ENCODE measurements at places on chromosomes 4 and X.

GRCh38 chr4:151745481-151746231, 15.2 kb downstream of the GATB start:
- DNase-seq = no peak

GRCh38 chr4:148813289-148813688, 371.1 kb upstream of the NR3C2 start:
- DNase-seq = no peak

DNA sequence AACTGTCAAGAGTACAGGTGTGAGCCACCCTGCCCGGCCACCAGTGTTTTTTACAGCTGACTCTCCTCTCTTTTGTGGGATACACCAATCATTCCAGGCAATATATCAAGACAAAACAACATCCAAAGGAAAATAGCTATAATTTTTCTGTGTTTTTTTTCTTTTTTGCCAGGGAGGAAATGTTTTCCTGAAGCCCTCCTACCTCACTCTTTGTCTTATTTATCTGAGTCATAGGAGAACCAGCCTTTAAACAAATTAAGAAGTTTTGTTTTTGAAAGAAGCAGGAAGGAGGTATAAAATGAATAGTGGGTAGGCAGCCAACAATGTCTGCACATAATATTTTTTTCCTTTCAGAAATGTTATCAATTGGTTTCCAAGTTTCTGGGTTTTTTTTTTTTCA, 493.9 kb downstream of the CCSER1 start:
- DNase-seq = no peak

DNA sequence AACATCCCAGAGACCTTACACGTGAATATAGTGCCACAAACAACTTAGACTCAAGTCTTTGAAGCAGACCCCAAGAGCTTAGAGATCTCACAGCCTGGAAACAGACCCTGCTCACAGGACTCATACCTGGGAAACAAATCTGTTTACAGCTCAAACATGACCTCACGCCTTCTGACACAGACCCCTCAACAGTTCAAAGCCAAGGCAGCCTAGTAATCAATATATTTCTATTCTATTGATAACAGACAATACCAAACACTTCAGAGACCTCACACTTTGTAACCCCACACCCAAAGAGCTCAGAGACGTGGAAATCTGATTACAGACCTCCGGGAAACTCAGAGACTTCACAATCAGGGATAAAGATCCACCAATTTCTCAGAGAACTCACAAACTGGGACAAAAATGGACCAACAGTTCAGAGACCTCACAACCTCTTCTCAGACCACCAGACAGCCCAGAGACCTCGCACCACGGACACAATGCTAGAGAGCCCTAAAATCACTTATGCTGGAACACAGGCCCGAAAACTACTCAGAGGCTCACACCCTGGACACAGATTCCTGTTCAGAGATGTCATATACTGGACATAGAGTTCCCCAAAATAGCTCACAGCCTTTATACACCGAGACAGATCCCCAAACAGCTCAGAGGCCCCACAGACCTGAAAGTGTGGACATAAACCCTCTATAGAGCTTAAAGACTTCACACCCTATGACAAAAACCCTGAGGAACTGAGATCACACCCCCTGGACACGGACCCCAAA, 14.8 kb downstream of the SUV39H1 start:
- no peak for DNase-seq

DNA sequence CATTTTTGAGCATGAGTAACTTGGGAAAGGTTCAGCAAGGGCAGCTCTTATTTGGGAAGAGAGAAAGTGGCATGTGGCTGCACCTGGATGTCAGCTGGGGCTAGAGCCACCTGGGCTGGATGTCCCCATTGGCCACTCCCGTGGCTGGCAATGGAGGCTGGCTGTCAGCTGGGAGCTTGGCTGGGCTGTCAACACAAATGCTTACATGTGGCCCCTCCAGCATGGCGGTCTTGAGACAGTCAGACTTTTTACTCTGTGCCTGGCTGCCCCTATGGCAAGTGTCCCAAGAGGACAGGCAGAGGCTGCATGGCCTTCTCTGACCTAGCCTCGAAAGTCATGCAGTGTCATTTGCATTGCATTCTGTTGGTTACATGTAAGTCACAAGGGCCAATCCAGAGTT, 99.6 kb downstream of the FAM53A start:
- no peak for DNase-seq

- DNase-seq = no peak
Observed at GRCh38 chrX:100072336-100072735, 337.7 kb downstream of the PCDH19 start.

- no peak for DNase-seq
Observed at GRCh38 chrX:97909245-97909644, 1025.5 kb downstream of the RPA4 start.

- DNase-seq = no peak
Observed at GRCh38 chrX:136768469-136769084, 12.2 kb downstream of the ARHGEF6 start.

DNA sequence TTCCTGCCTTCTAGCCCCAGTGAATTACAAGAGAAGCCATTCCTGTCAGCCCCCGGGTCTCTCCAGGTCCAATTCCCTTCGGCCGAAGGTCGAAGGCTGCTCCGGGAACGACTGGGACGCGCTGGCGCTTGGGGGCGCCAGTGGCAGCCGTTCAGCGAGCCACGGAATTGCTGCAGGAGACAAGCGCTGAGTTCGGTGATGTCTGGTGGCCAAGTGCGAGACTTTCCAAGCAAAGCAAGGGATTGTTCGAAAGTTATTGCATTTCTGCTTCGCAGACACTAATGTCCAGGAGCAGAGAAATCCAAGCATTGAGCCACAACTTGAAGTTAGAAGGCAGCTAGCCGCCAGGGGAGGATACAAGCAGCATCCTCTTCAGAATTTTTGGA, 1.1 kb upstream of the DKK2 start:
- no peak for DNase-seq

DNA sequence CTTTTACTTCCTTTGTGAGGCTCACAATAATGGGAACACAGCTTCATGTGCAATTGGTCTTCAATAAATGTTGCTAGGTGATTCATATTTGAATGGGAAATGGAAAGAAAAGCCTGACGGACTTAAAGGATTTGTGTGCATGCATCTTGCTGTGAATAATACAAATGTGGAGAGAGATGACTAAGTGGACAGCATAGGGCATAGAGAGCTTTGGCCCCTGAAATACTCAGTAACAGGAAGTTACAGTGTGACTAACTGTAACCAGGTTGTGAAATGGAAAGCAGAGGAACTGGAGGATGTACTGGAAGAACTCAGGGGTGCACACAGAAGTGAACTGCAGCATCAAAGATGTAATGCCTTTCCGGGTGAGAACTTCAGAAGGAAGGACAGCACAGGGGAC, 206.7 kb downstream of the MGST2 start:
- no peak for DNase-seq

DNA sequence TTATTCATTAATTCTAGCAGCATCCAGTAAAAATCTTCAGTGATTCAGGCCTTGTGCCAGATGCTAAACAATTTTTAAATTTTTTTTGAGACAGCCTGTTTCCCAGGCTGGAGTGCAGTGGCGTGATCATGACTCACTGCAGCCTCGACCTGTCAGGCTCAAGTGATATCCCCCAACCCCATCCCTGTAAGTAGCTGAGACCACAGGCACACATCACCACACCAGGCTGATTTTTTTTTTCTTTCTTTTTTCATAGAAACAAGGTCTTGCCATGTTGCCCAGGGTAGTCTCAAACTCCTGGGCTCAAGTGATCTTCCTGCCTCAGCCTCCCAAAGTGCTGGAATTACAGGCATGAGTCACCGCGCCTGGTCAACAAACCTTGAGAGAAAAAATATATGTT, 705.5 kb downstream of the ARAP2 start:
- DNase-seq = no peak

DNA sequence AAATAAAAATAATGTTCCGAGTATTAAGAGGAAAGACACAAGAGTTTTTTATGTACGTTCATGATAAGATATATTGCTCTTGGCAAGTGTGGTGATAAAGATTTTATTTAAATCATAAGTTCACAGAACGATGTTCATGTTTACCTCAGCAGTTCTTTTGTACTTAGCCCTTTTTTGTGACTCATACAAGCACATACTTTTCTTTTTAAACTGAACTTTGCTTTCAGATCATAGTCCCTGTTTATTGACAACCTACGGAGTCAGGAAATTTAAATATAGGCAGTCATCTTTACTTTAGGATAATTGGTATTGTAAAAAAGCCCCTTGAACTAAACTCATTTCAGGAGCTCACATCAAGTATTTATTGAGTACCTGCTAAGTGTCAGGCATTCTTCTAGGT, 1.3 kb upstream of the CTSO start:
- DNase-seq = no peak

DNA sequence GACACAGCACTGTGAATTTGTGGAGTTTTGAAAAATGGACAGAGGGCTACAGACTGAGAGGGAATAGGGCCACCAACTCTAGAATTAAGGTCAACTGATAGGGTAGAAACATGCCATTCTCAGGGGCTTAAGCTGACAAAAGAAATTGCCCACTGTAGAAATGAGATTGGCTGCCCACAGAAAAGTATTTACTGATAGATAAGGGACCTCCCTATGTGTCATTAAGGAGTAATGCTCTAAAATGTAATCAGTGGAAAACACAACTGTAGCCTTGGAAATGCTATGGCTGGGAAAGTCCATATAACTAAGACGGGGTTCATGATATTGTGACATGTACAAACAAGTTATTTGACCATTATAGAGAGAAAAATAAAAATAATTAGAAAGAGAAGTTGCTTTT, 4.6 kb downstream of the RTL9 start:
- no peak for DNase-seq

- no peak for DNase-seq
Observed at GRCh38 chr4:174996079-174996478, 77.9 kb downstream of the ADAM29 start.

- DNase-seq = no peak
Observed at GRCh38 chr4:118834960-118835569, 861 bp downstream of the SEC24D start.

DNA sequence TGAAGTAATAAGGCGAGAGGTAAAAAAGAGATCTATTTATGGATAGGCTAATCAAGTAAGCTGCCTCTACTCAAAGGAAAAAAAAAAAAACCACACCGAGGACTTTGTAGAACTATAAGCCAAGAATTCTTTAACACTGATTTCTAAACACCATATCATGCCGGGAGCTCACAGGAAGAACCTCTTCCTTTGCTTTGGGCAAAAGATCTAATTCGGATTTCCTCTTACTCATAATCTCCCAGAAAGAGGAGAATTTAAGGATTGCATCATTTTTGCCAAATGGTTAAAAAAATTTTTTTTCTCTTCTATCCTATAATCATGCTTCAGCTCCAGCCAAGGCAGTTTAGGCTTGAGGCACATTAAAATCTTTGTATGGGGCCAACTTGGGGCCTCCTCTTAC, 95.5 kb downstream of the ZNF827 start:
- no peak for DNase-seq

Measured in HuH-7.5 (cell line).